ENCODE measurements at places on chromosomes 6 and 20.

DNA sequence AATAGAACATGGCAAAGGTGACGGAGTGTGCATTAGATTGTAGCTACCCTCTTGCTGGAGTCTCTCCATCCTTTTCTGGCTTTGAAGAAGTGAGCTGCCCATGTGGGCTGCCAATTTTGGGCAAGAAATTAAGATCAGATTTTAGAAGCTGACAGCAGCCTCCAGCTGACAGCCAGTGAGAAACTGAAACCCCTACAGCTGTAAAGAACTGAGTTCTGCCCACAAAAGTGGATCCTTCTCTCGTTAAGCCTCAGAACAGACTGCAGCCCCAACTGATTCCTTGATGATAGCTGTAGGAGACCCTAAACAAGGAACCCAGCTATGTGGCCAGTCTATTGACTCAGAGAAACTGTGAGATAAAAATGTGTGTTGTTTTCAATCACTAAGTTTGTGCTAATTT is 134.1 kb downstream of the CD109 start:
- no peak for DNase-seq

- no peak for DNase-seq
These were observed 100.6 kb downstream of the KCNB1 start for GRCh38 chr20:49381558-49382493.

GRCh38 chr6:124522335-124522734 is 439.9 kb upstream of the RNF217 start:
- no peak for DNase-seq

DNA sequence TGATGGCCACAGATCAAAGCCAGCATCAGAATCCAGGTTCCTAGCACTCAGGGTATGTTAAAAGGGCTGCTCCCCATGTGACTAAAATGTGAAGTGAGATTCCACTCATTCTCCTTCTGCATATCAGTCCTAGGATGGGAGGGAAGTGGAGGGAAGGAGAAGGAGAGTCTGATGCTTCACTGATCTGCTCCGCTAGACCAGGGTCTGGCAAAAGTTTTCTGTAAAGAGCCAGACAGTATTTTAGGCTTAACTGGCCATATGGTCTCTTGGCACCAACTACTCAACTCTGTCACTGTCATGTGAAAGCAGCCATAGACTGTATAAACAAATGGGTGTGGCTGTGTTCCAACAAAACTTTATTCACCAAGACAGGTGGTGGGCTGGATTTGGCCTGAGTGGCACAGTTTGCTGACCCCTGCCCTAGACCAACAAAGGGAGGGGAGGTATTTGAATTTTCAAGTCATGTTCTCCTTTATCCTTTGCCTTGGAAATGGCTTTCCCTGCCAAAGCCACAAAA is 22.6 kb downstream of the GHRH start:
- no peak for DNase-seq

DNA sequence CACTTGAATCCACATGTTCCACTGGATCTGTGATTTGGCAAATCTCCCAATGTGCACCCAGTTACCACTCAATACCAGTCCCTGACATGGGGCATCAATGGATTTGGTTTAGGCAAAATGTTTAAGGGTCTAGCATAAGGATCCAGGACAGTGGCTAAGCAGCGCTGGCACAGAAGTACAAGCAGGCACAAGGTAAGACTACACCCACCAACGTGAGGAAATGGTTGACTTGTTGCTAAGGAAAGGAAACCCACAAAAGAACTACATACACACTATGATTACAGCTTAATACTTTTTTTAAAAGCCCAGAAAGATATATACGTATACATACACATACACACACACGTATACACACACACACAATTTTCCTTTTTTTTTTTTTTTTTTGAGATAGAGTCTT is 79.0 kb downstream of the DNAAF9 start:
- no peak for DNase-seq

DNA sequence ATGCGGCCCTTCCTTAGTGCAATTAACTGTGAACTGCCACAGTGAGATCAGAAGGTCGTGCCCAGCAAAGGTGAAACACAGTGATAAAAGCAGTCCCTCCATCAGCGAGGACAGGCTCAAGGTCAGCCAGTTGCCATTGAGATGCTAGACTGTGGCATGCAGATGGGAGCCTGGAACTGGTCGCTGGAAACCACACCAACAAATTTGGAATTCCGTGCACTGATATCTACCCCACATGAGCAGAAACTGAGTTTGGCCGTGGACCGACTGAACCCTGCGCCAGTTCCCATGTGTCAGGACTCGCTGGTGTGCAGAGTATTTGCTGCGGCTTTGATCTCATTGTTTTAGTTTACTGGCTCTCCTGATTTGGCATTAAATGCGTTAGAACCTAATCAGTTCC is 125.6 kb upstream of the QKI start:
- DNase-seq, result no peak

GRCh38 chr6:146361128-146361924 is 182.3 kb upstream of the RAB32 start:
- no peak for DNase-seq

DNA sequence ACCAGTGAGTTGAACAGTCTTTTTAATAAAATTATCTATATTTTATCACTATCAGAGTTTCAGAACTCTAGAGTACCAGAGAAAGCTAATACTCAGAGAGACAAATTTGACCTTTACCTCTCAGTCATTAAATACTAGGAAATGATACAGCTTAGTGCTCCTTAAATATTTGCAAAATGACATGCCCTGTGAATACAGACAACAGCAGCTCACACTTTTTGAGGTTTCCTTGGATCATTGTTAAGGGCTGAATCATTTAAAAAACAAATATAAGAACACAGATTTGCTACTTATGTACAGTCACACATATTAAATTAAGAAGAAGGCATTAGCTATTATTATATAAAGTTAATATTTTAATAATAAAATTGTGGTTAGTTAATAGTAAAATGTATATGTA is 1158.7 kb upstream of the EYS start:
- no peak for DNase-seq

GRCh38 chr6:100453701-100454521 is 10.8 kb downstream of the SIM1 start:
- DNase-seq, result no peak

- no peak for DNase-seq
These were observed 326.1 kb upstream of the PREP start for GRCh38 chr6:105728995-105729394.

- no peak for DNase-seq
These were observed 44.8 kb upstream of the SLC17A4 start for GRCh38 chr6:25709761-25710160.

DNA sequence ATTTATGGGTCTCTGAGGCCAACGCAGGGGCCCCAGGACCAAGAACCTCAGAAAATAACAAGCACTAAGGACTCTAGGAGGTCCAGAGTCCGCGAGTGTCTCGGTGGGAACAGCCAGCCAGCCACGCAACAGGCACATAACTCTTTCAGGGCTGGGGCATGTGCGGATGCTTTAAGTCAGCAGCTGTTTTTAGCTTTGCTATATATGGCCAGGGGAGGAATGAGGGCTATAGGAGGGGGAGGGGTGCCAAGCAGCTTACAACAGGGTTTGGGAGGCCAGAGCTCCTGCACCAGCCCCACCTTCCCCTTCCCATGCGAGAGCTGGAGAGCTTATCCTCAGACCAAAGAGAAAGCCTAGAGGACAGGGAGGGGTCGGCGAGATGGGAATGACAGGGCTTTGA is 6.2 kb downstream of the JPH2 start:
- no peak for DNase-seq

DNA sequence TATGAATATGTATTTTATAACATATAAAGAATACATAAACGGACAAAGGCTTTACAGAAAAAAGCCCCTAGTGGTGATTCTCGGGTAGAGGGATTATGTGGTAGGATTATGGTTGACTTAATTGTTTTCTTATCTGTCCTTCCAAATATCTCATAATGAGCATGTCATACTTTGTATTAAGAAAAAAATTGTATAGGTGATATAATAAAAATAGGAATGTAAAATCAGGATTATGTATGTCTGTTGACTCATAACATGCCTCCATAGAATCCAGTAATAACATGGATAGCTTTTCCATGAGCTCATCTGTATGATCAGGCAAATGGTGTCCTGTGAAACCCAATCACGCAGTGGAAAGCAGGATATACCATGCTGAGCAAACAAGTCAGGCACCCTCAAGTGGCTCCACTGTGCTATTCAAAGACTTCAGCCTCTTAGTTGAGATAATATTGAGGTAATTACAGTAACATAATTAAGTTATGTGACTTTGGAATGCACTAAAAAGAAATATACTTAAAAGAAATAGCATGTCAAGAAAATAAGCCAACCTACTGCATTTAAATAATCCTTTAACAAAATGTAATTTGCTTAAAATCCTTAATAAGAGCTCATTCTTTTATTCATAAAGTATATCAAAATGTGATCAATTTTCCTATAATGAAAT is 39.6 kb upstream of the PRELID3B start:
- no peak for DNase-seq

DNA sequence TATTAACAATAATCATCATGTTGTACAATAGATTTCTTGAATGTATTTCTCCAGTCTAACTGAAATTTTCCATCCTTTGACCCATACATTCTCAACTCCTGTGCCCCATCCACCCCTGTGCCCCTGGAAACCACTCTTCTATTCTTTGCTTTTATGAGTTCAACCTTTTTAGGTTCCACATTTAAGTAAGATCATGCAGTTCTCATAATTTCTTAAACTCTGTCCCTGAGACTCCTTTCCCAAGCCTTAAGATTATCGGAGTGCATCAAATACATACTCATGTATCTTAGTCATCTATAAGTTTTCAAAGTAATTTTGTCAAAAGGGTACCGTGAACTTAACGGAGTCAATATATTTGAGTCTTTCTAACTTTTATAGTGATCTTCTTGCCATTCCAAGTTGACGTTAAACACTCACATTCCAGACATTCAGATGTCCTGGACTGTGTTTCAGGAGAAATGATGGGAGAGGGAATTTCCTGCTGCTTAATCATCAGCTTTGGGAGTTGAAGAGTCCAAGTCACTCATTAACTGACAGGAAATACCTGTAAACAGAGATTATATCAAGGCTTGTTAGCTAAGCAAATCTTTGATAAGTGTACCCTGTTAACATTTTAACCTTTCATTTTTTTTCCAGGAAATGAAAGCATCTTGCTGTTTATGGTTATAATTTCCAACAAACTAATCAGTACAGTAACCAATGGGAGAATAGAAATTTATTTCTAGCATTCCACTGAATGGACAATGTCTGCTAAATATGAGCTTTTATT is 73.3 kb downstream of the ADGRG6 start:
- DNase-seq, result no peak

DNA sequence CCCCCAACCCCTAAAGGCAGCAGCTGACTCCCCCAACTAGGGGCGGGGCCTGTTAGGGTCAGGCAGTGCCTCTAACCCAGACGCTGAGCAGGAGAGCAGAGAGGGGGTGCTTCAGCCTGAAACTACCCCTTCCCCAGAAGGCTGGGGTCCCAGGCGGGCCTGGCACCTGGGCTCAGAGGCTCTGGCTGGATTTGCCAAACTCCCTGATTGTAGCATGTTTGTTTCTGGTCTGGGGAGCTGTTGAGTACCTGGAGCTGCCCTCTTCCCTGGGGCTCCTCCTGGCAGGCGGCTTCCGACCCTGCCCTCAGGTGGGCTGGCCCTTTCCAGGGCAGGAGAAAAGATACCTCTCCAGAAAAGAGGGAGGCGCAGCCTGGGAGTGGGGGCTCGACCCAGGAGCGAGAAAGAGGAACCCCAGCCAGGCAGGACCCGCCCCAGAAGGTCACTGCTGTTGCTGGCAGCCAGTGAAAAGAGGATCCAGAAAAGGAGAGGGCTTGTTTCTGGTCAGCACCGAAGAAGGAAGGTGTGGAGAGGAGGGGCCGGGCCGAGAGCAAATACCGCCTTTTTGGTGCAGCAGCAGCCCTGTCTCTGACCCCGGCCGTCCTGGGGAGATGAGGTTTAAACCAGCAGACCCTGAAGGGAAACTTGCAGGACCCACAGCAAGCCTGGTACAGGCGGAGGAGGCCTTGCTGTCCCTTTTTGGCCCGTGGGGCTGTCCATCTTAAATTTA is 810 bp upstream of the ABHD16B start:
- no peak for DNase-seq

- DNase-seq, result no peak
These were observed 442.2 kb downstream of the RNF144B start for GRCh38 chr6:18829272-18829870.

DNA sequence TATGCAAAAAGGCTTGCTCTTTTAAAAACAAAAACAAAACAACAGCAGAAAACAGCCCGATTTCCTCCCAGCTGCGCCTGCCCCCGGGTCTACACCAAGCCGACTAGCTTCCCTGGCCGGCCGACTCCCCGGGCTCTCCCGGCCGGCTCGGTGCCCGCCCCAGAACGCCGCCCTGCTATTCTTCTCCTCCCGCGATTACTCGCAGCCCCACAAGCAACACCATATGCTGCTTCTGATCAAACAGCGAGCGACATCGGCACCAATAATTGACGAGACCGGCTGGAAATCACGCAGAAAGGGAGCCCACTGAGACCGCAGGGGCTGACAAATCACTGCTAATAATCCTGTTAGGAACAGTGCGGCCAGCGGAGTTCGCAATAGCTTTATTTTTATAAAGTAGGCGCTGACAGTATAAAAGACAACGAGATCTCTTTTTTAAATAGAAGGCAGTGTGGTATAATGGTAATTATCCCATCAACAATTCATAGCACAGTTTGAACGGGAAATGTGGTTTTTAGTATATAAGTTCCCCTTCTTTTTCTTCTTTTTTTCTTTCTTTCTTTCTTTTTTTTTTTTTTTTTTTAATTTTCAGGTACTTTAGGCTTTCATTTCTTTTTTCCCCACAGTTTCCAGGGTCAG is 3.3 kb downstream of the SIM1 start:
- no peak for DNase-seq

DNA sequence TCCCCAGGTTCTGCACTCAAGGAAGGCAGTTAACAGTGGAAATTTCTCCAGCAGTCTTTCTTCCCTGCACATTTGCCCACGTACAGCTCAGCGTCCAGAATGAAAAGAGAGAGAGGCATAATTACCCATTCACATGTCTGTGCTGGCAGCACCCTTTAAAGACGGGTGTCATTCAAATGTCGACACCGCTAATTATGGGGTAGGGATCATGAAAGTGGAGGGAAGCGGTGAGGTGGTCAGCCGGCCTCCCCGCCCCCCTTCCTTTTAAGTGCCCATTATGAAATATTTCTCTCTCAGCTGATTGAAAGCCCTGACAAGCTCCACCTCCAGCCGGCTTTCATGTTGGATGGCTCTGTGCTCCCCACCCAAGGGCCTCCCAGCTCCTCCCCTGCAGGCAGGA is 246.1 kb downstream of the BMP7 start:
- no peak for DNase-seq

GRCh38 chr6:56595490-56596122 is 47.1 kb downstream of the DST start:
- no peak for DNase-seq

- no peak for DNase-seq
These were observed 19.3 kb downstream of the MAVS start for GRCh38 chr20:3865887-3866407.

DNA sequence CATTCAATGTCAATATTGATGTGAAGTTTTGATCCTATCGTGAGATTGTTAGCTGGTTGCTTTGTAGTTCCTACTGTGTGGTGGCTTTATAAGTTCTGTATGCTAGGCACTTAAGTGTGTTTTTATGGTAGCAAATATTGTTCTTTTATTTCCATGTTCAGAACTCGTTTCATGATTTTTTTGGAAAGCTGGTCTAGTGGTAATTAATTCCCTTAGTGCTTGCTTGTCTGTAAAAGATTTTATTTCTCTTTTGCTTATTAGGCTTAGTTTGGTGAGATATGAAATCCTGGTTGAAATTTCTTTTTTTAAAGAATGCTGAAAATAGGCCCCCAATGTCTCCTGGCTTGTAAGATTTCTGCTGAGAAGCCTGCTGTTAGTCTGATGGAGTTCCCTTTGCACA is 27.8 kb upstream of the PLCB1 start:
- DNase-seq, result no peak

GRCh38 chr6:12474167-12475140 is 184.3 kb downstream of the EDN1 start:
- DNase-seq, result no peak

GRCh38 chr20:47490795-47491194 is 10.9 kb upstream of the NCOA3 start:
- no peak for DNase-seq
